ENCODE measurements at places on chromosomes 1 and 21.
A peak's percentile ranks its signal among the peaks of the same experiment; 100 is the strongest.

DNA sequence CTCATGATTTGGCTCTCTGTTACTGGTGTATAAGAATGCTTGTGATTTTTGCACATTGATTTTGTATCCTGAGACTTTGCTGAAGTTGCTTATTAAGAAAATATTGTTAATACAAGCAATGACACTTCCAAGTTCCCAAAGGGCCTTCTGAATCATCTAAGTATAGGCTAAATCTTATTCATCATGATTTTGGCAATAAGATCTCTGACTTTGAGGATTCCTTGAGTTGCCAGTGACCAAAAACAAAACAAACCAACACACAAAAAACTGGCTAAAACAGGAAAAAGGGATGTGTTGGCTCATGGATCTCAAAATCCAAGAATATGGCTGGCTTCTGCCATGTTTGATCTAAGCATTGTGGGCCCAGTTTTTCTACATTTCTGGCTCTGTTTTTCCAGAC is 163.4 kb downstream of the HHIPL2 start:
- no peak for DNase-seq

GRCh38 chr21:41338455-41338854 is 21.9 kb downstream of the FAM3B start:
- no peak for DNase-seq

GRCh38 chr1:169201084-169201619 is 94.7 kb downstream of the ATP1B1 start:
- no peak for DNase-seq

GRCh38 chr1:246214708-246215509 is 292.2 kb downstream of the SMYD3 start:
- DNase-seq: no peak

GRCh38 chr1:173502104-173502503 is 25.0 kb downstream of the PRDX6 start:
- DNase-seq: no peak

- no peak for DNase-seq
Measured at GRCh38 chr1:201902198-201902597, 13.5 kb downstream of the SHISA4 start.

DNA sequence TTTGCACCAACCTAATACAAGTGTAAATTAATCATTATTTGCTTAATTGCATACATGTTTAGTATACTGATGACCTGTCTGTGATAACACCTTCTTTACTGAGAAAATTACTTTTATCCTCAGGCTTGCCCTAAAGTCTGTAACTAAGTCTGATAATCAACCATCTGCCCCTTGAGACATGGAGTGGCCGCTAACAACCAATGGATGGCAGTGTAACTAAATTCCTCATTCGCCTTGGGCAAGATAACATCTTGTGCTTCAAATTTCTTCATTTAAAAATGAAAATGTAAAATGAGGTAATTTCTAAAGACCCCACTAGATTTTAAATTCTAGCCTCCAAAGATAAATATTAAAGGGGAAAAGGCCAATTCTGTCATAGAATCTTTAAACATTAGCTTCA is 85.1 kb downstream of the ENAH start:
- DNase-seq: no peak

DNA sequence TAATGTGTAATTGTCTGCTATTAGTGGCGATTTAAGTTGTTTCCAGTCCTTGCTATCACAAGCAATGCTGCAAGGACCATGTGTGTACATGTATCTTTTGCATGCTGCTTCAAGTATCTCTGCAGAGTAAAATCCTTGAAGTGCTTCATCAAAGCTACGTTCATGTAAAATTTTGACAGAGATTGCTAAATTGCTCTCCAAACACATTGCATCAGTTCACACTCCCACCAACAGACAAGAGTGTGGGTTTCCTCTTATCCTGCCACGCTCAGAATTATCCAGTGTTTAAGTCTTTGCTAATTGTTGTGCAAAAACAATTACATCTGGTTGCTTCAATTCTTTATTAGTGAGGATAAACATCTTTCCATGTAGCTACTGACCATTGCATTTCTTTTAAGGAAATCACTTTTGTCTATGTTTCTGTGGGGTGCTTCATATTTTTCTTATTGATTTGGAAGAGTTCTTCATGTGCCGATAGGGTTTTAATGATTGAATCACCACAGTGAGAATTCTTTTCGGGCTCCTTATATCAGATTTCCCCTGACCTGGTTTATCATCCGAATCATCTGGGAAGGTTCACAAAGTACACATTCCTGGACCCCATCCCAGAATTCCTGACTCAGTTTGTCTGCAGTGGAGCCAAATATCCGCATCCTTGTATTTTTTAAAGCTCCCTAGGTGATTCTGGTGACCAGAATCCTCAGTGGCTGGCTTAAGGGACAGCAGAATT is 56.3 kb upstream of the GALNT2 start:
- DNase-seq: no peak

GRCh38 chr1:72037745-72038343 is 244.5 kb downstream of the NEGR1 start:
- DNase-seq: peak; percentile 42

- no peak for DNase-seq
Measured at GRCh38 chr1:159839116-159839849, 12.6 kb downstream of the SLAMF8 start.

- DNase-seq: no peak
Measured at GRCh38 chr1:9859281-9860014, 35.7 kb upstream of the CLSTN1 start.

- DNase-seq: peak; percentile 86
Measured at GRCh38 chr1:156052862-156053767, 483 bp downstream of the UBQLN4 start.

DNA sequence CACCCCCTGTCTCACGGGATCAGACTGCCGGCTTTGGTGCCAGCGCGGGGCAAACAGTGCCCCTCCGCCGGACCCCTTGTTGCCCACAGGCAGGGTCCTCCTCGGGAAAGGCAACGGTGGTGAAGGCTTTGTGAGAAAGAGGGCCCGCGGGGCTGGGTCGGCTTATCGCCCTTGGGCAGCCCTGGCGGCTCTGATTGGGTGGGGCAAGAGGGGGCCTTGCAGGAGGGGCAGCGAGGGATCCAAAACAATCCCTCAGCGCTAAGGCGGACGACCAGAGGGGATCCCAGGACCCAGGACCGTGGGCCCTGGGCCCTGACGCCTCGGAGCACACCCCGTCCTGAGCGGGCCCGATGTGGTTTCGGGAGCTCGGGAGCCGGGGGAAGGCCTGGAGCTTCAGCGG is 3.9 kb upstream of the ZNF678 start:
- no peak for DNase-seq

- DNase-seq: no peak
Measured at GRCh38 chr1:230270185-230270558, 156.0 kb downstream of the PGBD5 start.
